Stimulated activated CD4-positive, alpha-beta T cell treated with anti-CD3 and anti-CD28 coated beads, TNF-alpha, amount 100 ng/mL, for 24 hours (primary cell): ENCODE measurements at places on chromosomes 13 and 19.

DNA sequence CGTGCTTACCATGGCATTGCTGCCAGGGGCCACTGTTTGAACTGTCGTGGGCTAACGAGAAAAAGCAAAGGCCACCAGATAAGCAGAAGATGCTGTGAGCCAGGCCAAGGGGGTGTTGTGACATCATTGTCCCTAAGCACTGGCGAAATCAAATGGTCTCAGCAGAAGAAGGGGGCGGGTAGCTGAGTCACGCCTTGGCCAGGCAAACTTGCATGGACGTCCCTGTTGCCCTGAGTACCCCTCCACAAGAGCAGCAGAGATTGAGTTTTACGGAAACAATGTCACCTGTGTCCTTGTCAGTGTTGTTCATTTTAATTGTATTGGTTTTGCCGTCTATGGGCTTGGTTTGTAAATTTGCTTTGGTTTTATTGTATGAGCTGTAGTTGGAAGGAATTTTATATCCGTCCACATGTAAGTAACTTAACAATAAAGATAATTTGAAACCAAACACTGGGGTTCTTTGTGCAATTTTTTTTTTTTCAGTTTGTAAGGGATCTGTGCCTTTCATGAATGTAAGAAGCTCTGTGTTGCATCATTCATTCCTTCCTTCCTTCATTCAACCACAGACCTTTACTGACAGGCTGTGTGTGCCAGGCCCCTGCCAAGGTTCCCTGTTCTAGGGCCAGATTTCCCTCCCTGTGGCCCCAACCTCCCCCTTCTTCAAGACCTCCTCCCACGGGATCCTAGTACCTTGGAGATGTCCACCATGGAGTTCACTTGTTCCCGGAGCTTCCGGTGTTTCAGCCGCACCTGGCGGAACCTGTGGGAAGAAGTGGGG is 12.3 kb downstream of the KCNN4 start:
- no peak for DNase-seq

DNA sequence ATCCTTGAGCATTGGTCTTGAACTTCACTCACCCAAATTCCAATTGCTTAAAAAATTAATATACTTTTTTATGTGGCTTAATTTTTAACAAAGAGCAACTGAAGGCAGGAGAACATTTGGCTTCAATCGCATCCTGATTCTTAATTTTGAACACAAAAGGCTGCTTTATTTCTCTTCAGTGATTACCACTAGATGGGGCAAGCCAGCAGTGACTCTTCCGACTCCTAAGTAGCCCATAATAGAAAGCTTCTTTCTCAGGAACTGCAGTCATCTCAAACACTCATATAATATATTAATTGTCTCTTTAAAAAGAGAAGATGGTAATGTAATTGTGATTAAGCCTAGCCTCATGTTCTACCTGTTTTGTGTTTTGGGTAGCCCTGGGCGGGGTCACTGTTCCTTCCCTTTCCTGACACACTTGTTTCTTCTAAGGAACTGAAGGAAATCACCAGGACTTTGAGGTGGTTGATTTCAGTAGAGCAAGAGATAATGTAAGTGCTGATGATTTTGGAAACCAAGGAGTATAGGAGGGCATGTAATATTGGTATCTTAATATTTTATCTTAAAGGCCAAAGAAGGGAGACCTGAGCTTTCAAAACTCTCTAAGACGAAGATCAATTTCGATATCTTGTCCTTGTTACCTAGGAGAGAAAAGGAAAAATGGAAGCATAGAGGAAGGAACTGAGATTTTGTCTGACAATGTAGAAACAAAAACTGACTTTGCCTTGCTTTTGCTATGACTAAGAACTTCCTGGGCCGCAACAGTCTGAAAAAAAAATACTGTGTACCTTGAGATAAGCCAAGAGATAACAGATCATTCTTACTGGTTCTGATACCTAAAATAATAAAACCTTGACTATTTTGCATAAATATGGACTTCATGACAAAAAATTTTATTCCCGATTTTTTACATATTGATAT is 73.1 kb downstream of the TNFSF13B start:
- no peak for DNase-seq

GRCh38 chr19:1302533-1303239 is 17.0 kb downstream of the EFNA2 start:
- no peak for DNase-seq

GRCh38 chr13:99393791-99394735 is 86.9 kb upstream of the GPR183 start:
- DNase-seq: no peak

GRCh38 chr19:56838909-56839651 is 1.4 kb downstream of the PEG3 start:
- DNase-seq: no peak

DNA sequence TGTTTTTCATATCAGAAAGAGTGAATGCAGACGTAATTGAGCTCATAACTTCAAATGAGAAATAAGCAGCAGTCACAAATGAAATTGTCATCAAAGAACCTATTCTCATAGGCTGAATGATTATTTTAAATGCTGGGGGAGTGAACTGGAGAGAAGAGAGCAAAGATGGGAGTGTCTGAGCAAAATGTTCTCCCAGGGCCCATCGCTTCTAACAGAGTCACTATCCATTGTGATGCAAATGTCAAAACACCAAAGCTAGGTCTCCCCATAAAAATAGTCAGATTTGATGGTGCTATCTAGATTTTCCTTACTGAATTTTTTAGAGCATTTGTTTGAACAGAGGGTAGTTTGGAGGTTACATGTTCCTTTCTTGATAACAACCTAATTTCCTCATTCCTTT is 278.7 kb downstream of the PCDH9 start:
- DNase-seq: no peak
